ENCODE measurements at places on chromosomes 5 and 9.

GRCh38 chr5:40389591-40389990 lies 290.1 kb upstream of the PTGER4 start:
- DNase-seq = no peak

DNA sequence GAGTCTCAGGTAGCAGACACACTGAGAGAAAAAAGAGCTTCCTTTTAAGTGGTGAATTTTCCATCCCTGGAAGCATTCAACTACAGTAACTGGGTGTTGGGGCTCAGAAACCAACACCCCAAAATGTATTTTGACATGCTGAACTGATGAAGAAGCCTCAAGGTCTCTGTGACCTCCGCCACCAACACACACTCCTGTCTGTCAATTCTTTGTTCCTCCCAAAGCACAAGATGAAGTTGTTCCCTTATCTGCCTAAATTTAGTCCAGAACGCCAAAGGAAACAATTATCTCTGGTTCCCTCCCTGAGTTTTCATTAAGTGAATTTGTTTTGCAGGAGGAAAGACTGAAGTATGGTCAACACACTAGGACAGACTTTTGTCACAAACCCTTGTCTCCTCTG lies 1.4 kb upstream of the CDKN2AIPNL start:
- no peak for DNase-seq

DNA sequence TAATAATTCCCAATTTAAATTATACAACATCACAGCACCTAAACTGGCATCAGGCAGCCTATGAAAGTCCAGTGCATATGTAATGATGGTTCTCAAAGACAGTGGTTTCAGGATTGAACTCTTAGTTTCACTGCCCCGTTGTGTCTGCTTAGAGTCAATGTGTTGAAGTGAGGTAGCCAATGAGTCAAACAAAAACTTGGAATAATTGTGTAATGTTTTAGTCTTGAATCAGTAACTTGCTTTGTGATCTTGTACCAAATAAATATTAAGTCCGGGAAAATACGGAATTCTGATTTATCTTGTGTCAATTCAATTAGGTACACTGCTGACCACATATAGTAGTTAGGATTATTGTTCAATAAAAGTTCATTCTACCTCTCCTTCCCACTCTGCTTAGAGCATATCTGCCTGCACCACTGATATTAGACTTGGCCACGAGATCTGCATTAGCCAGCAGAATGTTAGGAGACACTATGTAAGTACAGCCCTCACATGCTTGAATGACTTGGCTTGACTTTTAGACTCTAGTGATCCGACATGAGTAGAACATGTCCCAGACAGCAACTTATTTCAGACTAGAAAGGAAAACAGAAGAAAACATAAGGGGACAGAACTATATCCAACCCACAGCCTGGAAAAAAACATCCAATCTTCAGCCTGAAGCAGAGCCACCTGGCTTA lies 441.5 kb upstream of the PTGER4 start:
- no peak for DNase-seq

DNA sequence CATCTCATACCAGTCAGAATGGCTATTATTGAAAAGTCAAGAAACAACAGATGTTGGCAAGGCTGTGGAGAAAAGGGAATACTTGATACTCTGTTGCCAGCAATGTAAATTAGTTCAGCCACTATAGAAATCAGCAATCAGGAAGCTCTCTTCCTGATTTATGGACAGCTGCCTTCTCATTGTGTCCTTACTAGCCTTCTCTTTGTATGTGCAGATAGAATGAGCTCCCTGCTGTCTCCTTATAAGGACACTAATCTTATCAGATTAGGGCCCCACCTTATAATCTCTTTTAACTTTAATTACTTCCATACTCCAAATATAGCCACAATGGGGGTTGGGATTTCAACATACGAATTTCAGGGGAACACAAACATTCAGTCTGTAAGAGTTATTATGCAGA lies 38.0 kb downstream of the KCNV2 start:
- no peak for DNase-seq

DNA sequence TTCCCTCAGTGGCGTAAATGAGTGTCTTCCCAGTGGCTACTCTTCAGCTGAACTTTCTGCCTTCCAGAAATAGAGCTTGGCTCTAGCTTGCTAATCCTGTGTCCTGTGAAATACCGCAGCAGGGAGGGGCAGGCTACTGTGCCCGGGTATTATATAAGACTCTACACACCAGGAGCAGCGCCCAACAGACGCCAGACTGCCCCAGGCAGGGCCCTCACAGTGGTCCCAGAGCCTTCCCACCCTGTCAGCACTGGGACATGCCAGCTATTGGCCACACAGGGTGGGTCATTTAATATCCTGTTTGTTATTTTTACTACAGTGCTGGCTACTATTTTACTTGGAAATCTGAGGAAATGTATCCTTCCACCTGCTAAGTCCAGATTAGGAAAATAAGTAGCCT lies 121.0 kb downstream of the FEM1C start:
- no peak for DNase-seq

DNA sequence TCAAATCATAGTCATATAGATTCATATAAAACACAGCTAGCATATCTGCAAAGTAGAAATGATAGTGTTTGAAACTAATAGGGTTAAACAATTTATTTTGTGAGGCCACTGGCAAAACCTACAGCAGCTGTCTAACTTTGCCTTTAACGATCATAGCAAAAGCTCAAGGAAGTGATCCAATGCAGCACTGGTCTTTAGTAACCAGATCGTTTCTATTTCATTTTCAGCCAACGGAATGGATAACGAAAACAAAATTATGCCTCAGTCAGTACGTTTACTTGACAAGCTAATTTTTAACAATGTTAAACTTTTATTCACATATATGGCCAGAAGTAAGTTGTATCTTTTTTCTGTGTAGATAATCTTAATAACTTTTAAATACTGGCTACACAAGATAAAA lies 17.7 kb downstream of the MLLT3 start:
- no peak for DNase-seq

GRCh38 chr5:141771562-141771961 lies 89.5 kb upstream of the ARAP3 start:
- no peak for DNase-seq

DNA sequence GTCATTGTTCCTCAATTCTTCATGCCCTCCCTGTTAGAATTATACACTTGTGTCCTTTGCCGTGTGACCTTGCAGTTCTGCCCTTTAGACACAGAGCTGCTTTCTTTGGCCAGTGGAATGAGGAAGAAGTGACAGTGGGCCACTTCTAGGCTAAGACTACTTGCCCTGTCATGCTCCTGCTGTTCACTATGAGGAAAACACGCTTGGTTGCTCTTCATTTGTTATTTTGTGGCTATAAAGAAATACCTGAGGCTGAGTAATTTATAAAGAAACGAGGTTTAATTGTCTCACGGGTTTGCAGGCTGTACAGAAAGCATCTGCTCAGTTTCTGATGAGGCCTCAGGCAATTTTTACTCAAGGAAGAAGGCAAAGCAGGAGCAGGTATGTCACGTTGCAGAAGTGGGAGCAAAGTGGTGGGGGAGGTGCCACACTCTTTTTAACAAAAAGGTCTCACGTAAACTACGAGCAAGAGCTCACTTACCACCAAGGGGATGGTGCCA lies 279.1 kb upstream of the DMAC1 start:
- no peak for DNase-seq

DNA sequence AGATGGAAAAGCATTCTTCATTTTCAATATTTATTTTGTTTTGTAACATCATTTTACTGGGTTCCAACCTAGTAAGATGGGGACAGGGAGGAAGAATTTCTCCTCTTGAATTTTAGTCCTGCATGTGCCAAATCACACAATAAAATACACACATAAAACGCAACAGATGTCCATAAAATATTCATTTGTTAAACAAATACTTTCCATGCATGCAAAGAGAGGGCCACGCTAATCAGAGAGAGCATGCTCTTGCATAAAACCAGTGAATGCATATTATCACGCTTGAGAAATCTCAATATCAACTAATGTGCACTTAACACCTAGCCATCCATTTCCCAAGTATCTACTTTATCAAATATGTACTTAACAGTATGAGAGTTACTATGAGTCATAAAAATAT lies 212.6 kb upstream of the TARS1 start:
- no peak for DNase-seq
